ENCODE measurements at places on chromosomes 4 and X. TPM values are rescaled to one million over a fixed set of nuclear protein-coding genes. Genes with fewer than 3 reads are reported as not detected.

The SSX2B gene
- total RNA-seq = not detected

The EGFL6 gene
- total RNA-seq = not detected

The CLIC2 gene
- total RNA-seq = 0.17 TPM

The PRR32 gene
- total RNA-seq = not detected

The TLR10 gene
- total RNA-seq = not detected

The GC gene
- total RNA-seq = not detected

The SLC9B1 gene
- not detected for total RNA-seq

The MOB1B gene
- total RNA-seq = 14.6 TPM

The NUDT10 gene
- total RNA-seq = not detected

The GATA1 gene
- not detected for total RNA-seq

GRCh38 chr4:98673978-98674377 lies 15.6 kb upstream of the TSPAN5 start:
- no peaks in the 10 kb centered on the region for H3K36me3 ChIP-seq
- H3K4me3 ChIP-seq = no peak overlapping the region
- no peak overlapping the region for H3K27ac ChIP-seq
- H3K27me3 ChIP-seq = no peaks in the 10 kb centered on the region
- H3K4me1 ChIP-seq = no peaks in the 10 kb centered on the region
- DNase-seq = no peak

DNA sequence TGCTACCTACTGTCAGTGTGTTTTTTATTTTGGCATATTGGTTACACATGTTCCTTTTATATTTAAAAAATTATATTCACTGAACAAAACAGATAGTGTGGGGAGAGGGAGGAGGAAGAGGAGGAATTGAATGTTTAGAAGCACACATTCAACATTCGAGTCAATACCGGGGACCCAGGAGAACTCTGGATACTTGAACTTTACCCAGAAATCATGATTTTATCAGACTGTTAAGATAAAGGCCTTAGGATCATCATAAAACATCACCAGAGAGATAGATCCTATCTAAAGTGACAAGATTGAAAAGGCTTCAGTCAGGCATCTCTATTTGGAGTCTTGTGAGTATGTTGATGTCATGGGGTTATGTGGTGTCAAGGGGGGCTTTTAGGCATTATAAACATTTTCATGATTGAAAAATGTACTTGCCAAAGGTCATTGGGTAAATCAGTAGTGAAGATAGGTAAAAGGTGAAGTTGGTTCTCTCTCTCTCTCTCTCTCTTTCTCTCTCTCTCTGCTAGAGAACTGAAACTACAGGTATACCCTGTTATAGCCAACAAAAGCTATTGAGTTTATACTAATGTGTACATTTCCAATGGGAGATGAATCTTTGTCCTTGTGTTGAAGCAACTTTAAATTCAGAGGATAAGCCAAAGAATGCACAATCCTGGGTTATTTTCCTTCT lies 16.9 kb upstream of the RGN start:
- no peaks in the 10 kb centered on the region for H3K27me3 ChIP-seq
- no peak overlapping the region for H3K27ac ChIP-seq
- no peak for DNase-seq
- no peaks in the 10 kb centered on the region for H3K36me3 ChIP-seq

GRCh38 chr4:138182838-138183426 lies 59.2 kb downstream of the SLC7A11 start:
- no peak overlapping the region for H3K4me3 ChIP-seq
- peaks cover 69% of the 10 kb centered on the region for H3K36me3 ChIP-seq
- H3K27me3 ChIP-seq = no peaks in the 10 kb centered on the region
- DNase-seq = no peak

- H3K4me1 ChIP-seq = no peaks in the 10 kb centered on the region
- H3K27ac ChIP-seq = no peak overlapping the region
- no peaks in the 10 kb centered on the region for H3K27me3 ChIP-seq
- no peak overlapping the region for H3K4me3 ChIP-seq
Observed at GRCh38 chr4:72377491-72378194, 191.4 kb downstream of the ADAMTS3 start.

DNA sequence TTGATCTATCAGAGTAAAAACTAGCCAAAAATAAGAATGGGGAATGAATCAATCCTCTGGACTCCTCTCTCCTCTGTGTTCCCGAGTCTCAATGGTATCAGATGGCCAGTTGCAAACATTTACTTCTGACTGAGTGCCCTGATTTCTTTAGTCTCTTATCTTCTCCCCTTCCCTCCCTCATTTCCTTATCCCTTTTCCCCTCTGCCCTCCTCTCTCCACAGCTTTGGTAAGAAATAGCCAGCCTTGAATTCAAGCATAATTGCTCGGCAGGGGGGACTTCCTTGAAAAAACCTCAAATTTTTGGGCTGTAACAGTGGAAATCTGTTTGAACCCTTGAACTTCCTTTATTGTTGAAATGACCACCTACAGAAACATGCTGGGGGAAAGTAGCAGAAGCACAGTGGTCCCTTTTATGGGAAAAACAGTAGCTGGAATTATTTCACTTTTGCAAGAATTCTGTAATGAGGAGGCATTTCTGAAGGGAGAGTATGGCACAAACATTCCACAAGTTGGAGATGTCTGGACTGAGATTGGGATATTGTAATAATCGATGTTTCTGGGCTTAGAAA lies 40.3 kb downstream of the NHS start:
- H3K36me3 ChIP-seq = no peaks in the 10 kb centered on the region
- no peak for DNase-seq

DNA sequence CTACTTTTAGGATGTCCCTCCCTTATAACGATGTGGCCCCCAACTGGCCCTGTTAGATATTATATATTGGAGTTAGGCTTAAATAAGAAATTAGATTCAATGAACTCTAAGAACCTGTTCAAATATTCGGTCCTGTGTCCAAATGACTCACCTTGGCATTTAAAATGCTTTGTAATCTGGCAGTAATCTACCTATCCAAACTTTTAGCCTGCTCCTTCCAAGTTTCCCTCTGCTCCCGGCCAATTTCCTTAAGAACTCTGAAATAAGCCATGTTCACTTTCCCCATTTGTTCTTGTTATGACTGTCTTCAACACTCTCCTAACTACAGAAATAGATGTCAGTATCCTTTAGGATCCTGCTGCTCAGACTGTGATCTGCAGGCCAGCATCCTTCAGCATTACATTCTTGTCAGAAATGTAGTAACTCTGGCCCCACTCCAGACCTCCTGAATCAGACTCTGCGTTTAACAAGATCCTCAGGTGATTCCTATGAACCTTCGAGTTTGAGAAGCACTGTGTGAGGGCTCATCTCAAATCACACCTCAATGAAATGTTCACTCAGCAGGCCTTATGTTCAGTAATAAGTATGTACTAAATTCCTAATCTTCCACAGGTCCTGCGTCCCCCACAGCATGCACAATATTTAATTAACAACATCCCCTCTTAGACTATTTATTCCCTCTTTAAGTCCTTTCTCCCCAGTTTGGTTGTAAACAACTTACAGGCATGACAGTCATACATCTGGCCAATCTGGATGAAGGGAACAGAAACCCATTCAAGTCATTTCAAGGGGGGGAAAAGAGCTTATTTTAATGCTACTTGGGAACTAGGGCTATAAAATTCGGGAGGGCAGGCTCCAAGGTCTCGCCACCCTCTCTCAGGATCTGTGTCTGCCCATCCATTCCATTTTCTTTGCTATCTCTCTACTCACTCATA lies 3.0 kb downstream of the ATP8A1 start:
- H3K27ac ChIP-seq = no peak overlapping the region
- no peak overlapping the region for H3K4me3 ChIP-seq
- no peaks in the 10 kb centered on the region for H3K36me3 ChIP-seq
- peaks cover 5% of the 10 kb centered on the region for H3K4me1 ChIP-seq

DNA sequence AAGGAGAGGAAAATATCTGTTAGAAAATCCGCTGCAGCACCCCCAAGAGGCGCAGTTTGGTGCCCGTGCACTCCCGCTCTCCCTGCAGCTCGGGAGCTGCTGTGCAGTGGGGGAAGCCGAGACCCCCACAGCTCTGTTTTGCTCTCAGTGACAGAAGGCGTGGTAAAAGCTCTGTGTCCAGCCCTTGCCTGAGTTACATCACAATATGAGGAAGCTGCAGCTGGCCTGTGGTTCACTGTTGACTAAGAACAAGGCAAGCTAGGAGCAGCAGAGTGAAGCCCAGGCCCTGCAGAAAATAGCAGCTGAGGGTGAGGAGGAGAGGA lies 88.5 kb upstream of the ADRA2C start:
- DNase-seq = no peak
- H3K4me3 ChIP-seq = no peak overlapping the region
- no peaks in the 10 kb centered on the region for H3K36me3 ChIP-seq
- H3K4me1 ChIP-seq = no peaks in the 10 kb centered on the region

DNA sequence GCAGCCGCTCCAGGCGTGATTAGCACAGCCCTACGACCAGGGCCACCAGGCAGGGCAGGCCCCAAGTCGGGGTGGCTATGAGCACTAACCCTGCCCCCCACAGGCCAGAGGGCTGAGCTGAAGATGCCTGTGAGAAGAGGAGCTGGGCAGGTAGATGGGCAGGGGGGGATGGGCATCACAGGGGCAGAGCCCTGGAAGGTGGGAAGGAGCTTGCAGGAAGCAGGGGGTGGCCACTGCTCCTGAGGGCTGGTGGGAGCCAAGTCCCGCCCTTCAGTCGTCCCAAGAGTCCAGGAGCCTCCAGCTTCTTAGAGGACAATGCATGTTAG lies 7.3 kb upstream of the MXD4 start:
- H3K4me1 ChIP-seq = no peaks in the 10 kb centered on the region
- H3K4me3 ChIP-seq = no peak overlapping the region
- H3K27ac ChIP-seq = no peak overlapping the region
- no peak for DNase-seq
- H3K36me3 ChIP-seq = no peaks in the 10 kb centered on the region

- no peak for DNase-seq
- H3K27me3 ChIP-seq = no peaks in the 10 kb centered on the region
- no peaks in the 10 kb centered on the region for H3K36me3 ChIP-seq
- H3K4me3 ChIP-seq = no peak overlapping the region
- no peak overlapping the region for H3K27ac ChIP-seq
- no peaks in the 10 kb centered on the region for H3K4me1 ChIP-seq
Observed at GRCh38 chrX:108224218-108224617, 132.6 kb downstream of the ATG4A start.

DNA sequence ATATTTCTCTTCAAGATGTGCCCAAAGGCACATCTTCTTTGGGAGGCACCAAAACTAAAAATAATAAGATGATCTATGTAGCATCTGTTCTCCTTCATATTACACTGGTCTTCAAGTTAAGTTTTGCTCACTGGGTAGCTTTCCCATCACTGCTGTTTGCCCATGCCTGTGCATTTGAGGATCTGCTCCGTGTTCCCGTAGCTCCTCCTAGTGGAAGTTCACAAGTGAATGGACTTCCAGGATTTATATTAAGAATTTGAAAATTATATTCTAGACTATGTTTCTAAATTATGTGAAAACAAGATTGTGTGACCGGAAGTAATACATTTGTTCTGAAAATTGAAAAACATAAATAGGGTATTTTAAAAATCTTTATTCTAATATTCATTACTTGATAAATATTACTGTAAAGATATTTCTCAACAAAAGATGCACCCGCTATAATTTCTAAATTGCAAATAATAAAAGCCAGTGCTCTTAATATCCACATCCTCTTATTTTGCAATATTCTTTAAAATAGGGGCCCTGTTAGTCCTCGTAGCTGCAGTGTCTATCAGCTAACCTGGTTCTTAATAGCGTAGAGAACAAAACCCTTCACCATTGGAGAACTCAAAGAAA lies 147.7 kb downstream of the RBM46 start:
- no peaks in the 10 kb centered on the region for H3K4me1 ChIP-seq
- no peak overlapping the region for H3K4me3 ChIP-seq
- DNase-seq = no peak
- H3K36me3 ChIP-seq = no peaks in the 10 kb centered on the region

GRCh38 chr4:90317785-90318184 lies 190.6 kb downstream of the CCSER1 start:
- no peaks in the 10 kb centered on the region for H3K4me1 ChIP-seq
- no peaks in the 10 kb centered on the region for H3K27me3 ChIP-seq
- no peaks in the 10 kb centered on the region for H3K36me3 ChIP-seq
- H3K27ac ChIP-seq = no peak overlapping the region
- DNase-seq = no peak

GRCh38 chr4:25377572-25378436 lies 741 bp downstream of the ANAPC4 start:
- no peak for DNase-seq
- H3K27ac ChIP-seq = no peak overlapping the region
- 0 out of 2 replicates have a peak, but pooled peaks cover 7% of the 10 kb centered on the region for H3K36me3 ChIP-seq
- no peaks in the 10 kb centered on the region for H3K27me3 ChIP-seq

- no peak overlapping the region for H3K4me3 ChIP-seq
- H3K36me3 ChIP-seq = no peaks in the 10 kb centered on the region
- no peak overlapping the region for H3K27ac ChIP-seq
- H3K4me1 ChIP-seq = peaks cover 28% of the 10 kb centered on the region
- no peaks in the 10 kb centered on the region for H3K27me3 ChIP-seq
Observed at GRCh38 chr4:169121861-169122382, 111.9 kb upstream of the CBR4 start.

GRCh38 chrX:87005885-87006284 lies 511.7 kb upstream of the KLHL4 start:
- H3K4me1 ChIP-seq = no peaks in the 10 kb centered on the region
- no peaks in the 10 kb centered on the region for H3K27me3 ChIP-seq
- H3K27ac ChIP-seq = no peak overlapping the region
- no peak for DNase-seq
- H3K36me3 ChIP-seq = no peaks in the 10 kb centered on the region

GRCh38 chr4:141248029-141248428 lies 27.3 kb downstream of the ZNF330 start:
- no peaks in the 10 kb centered on the region for H3K27me3 ChIP-seq
- H3K36me3 ChIP-seq = no peaks in the 10 kb centered on the region
- H3K4me3 ChIP-seq = no peak overlapping the region
- no peaks in the 10 kb centered on the region for H3K4me1 ChIP-seq

DNA sequence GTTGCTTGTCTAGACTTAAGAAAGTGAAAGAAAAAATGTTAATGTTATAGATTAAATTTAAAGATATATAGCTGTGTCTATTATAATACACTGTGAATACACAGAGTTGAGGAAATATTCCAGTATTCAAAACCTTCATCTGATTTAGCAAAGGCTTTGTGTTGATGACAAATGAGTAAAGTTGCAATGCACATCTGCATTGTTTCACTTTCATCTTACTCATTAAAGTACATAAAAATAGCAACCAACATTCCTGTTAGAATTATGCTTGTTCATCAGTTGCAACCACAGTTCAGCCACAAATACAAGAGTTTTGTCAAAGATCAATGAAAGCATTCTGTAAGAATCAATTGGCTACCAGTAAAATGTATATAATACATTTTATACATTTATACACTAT lies 346.4 kb upstream of the SLC7A11 start:
- H3K27ac ChIP-seq = no peak overlapping the region
- H3K4me3 ChIP-seq = no peak overlapping the region
- no peaks in the 10 kb centered on the region for H3K27me3 ChIP-seq
